Activated CD4-positive, alpha-beta memory T cell treated with anti-CD3 and anti-CD28 coated beads, Interleukin-2, amount 10 ng/mL, durations not matched to agents 7 days and 5 days (primary cell): ENCODE measurements at places on chromosomes 7 and 10.

GRCh38 chr10:87605628-87606251 lies 53.9 kb upstream of the PAPSS2 start:
- DNase-seq: no peak

DNA sequence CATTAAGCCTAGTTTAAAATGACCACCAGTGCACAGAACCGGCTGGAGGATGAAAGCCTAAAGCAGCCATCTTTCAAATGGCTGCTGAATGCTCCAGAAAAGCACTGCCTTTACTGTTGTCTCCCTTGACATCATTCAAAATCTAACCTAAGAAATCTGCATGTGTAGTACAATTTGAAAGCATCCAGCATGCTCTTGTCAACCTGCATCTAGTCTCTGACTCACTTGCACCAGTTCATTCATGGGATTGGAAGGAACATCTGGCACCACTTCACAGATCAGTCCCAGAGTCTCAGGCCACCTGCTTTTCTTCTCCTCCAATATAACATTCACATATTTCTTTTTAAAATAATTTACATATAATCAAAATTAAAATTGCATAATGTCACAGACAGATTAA lies 76.2 kb downstream of the RNF133 start:
- DNase-seq: no peak

DNA sequence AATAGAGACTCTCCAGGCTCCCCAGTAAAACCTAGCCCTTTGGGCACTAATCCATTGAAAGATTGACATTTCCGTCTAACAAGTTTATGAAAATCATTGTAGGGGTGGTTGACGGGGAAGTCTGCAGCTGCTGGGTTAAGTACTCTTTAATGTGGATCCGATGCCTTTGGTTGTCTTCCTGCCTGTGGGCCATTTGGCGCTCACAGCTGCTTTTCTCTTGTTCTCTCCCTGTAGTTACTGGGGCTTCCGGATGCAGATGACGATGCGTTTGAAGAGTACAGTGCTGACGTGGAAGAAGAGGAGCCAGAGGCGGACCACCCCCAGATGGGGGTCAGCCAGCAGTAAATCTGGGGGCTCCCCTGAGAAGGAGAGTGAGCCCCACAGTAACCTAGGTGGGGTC lies 22.4 kb downstream of the MTURN start:
- DNase-seq: no peak

DNA sequence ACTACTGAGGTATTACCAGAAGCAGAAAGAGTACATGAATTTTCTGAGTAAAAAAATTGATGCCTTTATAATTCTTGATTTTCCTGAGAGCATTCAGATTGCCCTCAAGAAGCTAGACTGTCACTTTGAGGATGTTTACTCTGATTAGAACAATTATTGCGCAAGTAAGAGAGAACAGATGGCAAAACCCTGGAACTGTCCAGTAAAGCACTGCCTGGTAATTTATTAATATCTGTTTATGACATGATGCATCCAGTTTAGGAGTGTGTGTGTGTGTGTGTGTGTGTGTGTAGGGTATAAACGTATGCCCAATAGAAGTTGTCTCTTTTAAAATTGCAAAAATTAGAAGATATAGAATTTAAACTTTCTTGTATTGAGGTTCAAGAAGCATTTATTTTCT lies 379.7 kb downstream of the PHTF2 start:
- no peak for DNase-seq

DNA sequence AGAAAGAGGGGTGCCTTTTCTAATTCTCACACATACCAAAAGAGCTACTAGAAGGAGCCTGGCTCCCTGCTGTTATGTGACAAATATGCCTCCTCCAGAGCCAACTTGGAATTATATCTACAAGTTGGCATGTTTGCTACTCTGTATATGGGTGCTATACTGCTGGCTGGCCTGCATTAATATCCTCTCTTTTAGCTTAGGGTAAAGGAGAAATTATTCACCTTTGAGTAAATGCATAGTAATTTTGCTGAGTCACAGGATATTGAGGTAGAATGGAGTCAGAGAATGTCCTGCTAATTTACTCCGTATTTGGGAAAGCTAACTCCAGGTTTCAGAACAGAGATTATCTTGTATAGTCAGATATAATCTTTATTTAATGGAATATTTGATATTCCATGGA lies 24.2 kb upstream of the LIPN start:
- DNase-seq: no peak

GRCh38 chr7:84950836-84951235 lies 236.0 kb downstream of the SEMA3D start:
- DNase-seq: no peak

- DNase-seq: no peak
Measured at GRCh38 chr10:3727268-3727667, 57.7 kb downstream of the KLF6 start.

- DNase-seq: no peak
Measured at GRCh38 chr10:125709553-125710474, 9.7 kb upstream of the EDRF1 start.

DNA sequence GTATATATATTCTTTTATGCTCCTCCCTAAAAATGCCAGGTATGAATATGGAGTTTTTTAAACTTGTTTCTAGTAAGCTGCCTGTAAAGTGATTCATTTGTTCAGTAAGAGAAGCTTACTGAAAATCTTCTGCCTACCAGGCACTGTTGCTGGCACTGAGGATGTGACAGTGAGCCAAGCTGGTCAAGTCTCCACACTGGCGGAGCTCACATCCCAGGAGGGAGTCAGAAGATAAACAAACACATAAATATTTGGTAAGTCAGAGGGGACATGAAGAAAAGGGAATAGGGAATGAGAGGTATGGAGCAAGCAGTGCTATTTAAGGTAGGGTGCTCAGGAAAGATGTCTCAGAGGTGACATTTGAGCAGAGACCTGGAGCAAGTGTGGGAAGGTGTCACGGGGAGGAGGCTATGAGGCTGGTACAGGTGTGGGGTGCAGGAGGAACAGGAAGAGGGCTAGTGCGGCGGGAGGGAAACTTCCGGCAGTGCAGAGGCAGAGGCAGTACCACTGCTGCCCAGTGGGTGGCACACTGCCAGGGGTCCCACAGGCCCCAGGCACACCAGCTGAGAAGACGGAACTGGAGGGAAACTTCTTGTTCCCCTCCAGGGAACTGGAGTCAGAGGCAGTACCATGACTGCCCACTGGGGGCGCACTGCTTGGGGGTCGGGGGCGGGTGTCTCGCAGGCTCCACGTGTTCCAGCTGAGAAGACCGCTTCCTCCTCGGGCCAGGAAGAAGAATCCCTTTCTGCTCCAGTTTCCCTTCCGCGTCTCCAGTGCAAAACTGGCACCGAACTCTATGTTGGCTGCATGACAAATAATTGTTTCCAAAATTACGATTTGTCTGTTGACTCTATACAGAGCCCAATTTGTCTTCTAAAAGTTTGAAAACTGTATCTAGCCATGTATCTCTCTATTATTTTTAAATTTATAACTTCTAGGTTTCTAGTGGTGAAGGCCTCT lies 161.0 kb downstream of the TEX36 start:
- no peak for DNase-seq

DNA sequence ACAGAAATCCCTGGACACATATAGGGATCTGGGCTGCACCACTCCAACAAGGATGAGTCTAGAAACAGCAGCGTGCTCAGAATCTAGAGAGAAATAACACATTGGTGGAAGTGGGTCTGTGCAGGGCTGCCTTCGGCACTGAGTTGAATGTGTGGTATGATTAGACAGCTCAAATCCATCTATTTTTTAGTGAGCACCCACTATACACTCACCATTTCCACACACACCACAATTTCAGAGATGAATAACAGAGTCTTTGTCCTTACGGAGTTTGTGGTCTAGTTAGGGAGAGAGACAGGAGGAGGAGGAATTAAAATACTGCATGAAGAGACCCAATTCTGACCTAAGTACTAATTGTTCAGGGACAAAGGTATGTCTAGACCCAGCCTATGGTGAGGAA lies 44.2 kb downstream of the JAZF1 start:
- DNase-seq: no peak

DNA sequence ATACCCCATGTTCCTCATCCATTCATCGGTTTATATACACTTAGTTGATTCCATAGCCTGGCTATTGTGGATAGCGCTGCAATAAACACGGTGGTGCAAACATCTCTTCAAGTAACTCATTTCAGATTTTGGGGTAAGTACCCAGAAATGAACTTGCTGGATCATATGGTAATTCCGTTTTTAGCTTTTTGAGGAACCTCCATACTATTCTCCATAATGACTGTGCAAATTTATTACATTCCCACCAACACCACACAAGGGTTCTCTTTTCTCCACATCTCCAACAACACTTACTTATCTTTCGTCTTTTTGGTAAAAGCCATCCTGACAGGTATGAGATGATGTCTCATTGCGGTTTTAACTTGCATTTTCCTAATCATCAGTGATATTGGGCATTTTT lies 3.7 kb downstream of the NPFFR1 start:
- no peak for DNase-seq

GRCh38 chr10:98029149-98030092 lies 1.0 kb downstream of the CRTAC1 start:
- no peak for DNase-seq

DNA sequence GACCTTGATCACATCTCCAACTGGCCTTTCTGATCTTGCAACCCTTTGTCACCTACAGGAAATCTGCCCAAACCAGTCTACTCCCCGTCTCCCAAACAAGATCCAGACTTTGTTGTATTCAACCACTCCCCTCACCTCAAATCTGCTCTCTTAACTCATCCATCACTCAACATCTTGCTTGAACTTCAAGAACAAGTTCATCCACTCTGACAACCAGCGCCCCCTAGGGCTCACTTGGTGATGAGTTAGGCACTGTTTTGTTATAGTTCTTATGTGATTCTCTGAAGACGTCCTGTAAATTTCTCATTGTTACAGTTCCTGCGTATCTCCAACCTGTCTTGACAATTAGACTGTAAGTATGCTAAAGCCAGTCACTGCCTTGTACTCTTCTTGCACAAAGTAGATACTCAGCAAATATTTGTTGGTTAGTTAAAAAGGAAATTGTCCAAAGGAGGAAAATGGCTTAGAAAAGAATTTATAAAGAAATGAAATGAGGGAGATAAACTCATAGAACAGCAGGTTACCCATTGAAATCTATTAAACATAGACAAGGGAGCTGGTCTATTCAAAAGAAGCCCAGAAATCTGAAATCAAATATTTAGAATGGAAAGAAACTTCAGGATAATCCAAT lies 5.3 kb downstream of the FRMD4A start:
- peak; percentile 66 for DNase-seq

DNA sequence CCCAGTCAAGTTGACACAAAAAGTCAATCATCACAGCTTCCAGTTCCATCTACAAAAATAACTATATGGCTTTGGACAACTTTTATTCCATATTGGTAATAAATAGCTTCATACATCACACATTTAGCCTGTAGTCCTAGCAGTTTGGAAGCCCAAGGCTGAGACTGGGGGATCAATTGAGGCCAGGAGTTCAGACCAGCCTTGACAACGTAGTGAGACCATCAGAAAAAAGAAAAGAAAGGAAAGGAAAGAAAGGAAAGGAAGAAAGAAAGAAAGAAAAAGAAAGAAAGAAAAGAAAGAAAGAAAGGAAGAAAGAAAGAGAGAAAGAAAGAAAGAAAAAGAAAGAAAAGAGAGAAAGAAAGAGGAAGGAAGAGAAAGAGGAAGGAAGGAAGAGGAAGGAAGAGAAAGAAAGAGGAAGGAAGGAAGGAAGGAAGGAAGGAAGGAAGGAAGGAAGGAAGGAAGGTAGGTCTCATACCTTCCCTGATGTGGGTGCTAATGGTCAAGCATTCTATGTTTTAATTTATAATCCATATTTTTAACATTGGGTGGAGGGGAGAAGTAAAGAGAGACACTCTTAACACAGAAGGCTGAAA lies 37.8 kb downstream of the CAV1 start:
- no peak for DNase-seq

DNA sequence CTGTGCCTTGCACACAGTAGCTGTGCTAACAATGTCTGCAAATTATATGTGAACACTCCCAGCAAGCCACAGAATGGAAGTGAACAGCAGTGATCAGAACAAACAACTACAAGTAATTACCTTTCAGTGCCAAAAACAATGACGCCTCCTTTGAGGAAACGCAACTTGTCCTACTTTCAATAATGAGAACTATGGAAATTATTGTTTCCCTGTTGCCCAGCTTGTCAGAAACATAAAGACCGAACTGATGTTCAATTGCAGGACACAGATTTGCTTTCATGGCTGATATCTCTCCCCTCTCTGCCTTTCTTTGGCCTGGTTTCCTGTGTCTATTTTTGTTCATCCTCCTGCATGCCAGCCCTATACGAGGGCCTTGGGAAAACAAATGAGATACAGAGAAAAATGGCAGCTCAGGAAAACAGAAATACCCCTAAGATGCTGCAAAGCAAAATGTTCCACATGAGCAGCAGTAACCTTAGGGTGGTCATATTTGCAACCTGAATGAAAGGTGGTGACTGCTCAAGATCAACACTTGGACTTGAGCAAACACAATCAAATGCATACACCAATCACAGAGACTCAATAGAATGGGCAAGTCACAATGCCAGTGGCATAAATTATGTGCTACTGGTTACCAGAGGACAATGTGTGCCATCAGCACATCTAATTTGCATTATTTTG lies 26.8 kb downstream of the COBL start:
- no peak for DNase-seq

- DNase-seq: no peak
Measured at GRCh38 chr7:55730197-55730596, 132.4 kb downstream of the SEPTIN14 start.

DNA sequence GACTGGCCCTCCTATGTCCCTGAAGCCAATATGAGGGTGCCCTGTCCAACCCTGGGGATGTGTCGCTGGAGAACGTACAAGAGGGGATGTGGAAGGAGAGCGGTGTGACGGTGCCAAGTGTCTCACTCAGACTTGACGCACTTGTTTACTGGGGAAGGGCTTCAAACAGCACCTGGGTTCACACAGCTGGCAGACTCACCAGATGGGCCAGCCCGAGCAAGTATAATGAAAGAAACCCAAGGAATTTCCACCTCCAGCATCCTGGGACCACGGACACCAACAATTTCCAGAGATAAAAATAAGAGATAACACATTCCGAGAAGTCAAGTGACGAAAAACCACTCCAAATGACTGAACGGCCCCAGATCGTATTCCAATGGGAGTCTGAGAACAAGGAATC lies 5.3 kb downstream of the ATP5MF start:
- no peak for DNase-seq

GRCh38 chr7:135747366-135747765 lies 1.2 kb downstream of the FAM180A start:
- DNase-seq: no peak

DNA sequence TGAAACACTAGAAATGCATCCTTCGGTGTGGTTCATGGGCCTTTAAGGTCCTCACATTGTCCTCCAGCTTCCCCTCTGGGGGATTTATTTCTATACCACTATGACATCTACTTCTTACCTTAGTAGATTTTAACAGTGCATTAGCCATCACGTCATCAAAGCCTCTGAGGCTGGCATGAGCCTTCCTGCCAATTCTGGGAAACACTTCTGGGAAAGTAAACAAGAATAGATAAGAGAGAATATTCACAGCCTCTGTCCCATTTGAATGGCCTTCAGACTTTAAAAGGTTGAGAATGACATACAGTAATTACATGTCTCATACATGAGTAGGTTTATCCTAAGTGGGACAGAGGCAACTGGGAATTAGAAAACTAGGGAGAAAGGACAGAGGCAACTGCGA lies 89.7 kb downstream of the AMPH start:
- DNase-seq: no peak

GRCh38 chr7:111473449-111474198 lies 88.7 kb downstream of the IMMP2L start:
- no peak for DNase-seq
